Fibroblast of the conjunctiva (primary cell): ENCODE measurements at places on chromosomes 16 and 17.
A peak's percentile ranks its signal among the peaks of the same experiment; 100 is the strongest.

- no peak for DNase-seq
These were observed 17.1 kb downstream of the UNC45B start for GRCh38 chr17:35164716-35165115.

DNA sequence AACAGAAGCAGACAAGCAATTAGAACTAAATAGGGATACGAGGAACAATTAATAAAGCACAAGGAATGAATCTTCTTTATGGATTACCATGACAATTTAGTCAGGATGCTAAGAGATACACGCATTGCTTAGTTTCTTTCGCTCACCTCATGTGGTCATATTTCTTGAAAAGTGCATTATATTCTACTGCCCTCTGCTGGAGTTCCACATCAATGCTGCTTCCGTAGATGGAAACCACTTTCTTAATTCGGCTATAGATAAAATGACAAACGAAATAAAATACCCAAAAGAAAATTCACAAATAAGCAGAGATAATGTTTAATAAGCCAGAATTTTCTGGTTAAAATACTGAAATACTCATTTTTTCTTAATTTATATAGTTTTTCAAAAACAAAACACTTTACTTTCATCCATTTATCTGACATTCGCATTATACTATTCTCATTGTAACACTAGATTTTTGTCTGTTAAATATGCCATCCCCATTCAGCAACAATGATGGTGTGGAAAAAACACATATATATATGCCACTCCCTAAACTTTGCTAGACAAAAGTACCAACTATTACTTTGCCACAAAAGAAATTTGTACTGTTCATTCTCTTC lies 22.0 kb upstream of the PHLPP2 start:
- no peak for DNase-seq

DNA sequence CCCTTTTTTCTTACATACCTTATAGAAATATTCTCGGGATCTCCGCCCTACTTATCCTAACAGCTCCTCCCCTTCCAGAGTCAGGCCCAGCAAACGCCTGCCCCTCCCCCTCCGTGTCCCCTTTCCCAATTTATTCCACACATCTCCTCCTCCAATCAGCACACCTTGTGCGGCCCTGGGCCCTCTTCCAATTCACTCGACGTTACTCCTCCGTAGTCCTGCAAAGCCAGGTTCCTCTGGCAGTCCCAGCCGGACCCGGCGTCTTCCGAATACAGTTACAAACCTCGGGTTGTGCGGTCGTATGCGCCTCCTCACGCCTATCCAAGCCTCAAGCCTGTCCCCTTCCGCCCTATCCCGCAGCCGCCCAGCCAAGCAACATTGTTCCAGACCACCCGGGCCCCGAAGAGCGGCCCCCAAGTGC lies 677 bp downstream of the CBX1 start:
- DNase-seq, result peak; percentile 36

- no peak for DNase-seq
These were observed 179.3 kb downstream of the SLC39A11 start for GRCh38 chr17:72913142-72913682.

GRCh38 chr16:10611825-10612342 lies 31.5 kb upstream of the EMP2 start:
- no peak for DNase-seq

GRCh38 chr17:54899721-54900456 lies 763 bp upstream of the TOM1L1 start:
- no peak for DNase-seq

GRCh38 chr16:11273721-11274324 lies 394 bp upstream of the PRM3 start:
- DNase-seq, result no peak

DNA sequence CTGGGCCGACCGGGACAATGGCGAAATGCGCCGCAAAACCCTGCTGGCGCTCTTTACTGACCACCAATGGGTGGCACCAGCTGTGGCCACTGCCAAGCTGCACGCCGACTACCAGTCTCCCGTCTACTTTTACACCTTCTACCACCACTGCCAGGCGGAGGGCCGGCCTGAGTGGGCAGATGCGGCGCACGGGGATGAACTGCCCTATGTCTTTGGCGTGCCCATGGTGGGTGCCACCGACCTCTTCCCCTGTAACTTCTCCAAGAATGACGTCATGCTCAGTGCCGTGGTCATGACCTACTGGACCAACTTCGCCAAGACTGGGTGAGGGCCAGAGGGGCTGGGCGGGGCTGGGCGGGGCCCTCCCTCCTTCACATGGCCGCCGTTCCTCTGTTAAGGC lies 4.3 kb upstream of the SPEM1 start:
- no peak for DNase-seq

DNA sequence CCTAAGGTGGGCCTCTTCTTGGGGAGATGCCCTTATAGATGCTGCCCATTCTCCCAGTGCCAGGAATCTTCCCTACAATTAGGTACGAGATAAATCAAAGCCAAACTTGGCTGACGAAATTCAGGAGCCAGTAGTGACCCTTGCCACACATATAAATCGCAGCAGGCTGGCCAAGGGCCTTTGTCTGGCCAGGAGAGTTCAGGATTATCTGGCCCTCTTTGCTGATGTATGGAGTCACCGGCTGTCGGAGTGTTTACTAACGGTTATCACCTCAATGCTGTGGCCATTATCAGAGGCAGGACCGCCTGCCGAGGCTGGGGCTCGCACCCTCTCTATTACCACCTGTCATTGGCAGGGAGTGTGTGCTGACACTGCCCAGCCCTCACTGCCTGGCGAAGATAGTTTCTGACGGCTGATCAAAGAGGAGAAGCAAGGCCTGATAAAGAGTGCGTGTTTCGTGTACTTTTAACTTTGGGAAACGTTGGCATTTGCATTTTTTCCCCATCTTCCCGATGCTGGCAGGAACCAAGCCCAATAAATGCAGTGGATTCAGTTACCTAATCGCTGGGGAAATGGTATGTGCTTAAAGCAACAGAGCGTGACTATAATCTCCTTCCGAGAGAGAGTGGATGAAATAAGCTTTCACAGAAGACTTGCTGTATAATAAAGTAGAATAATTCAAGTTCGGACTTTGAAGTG lies 32.8 kb upstream of the TBX2 start:
- DNase-seq, result no peak

GRCh38 chr16:80081846-80082245 lies 458.9 kb upstream of the DYNLRB2 start:
- no peak for DNase-seq

DNA sequence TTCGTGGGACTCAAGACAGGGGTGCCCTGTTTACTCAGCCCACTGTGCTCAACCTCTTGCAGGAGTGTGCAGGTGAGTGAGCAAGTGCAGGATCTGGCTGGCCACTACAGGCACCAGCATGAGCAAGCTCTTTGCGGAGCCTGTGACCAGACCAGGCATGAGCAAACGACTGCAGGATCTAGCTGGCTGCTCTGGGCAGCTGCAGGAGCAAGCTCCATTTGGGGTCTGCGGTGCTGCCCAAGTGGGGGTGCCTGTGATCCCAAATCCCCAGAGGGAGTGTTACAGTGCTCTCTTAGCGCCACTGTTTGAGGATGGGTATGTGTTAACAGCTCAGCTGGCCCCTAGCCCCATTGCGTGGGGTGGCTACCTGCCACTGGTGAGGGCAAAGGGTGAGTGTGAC lies 2.4 kb downstream of the USP6 start:
- DNase-seq, result no peak

DNA sequence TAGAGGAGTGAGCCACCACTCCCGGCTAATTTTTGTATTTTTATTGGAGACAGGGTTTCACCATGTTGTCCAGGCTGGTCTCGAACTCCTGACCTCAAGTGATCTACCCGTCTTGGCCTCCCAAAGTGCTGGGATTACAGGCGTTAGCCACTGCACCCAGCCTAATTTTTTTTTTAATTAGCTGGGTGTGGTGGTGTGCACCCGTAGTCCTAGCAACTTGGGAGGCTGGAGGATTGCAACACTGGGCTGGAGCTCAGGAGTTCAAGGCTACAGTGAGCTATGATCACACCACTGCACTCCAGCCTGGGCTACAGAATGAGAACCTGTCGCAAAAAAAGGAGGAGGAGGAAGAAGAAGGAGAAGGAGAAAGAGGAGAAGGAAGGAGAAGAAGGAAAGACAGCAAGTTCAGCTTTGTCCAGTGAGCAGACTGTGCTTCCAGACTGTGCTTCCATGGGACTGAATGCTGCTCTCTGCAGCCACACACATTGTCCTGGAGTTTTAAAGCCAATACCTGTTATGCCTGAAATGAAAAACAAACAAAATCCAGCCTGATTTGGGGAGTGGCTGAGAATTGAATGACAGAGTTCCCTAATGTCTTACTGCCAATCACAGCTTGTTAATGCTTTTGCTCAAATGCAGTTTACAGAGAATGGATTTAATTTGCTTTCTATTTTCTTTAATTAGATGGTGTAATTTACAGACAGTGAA lies 2.8 kb upstream of the TNFRSF13B start:
- no peak for DNase-seq

DNA sequence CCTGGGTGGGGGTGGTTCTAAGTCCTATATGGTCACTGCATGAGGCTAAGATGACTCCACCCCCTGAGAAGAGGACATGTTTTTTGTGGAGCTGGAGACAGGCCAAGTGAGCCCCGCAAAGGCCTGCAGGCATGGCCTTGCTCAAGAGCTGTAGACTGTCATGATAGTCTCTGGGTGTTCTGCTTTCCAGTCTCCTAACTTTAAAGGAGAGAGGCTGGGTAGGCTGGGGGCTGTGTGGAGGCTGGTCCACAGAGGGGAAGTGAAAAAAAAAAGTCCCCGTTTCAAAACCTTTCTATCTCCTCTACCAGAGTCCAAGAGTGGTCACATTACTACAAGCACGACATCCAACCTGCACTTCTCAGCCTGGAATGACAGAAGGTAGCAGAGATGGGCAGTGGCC lies 27.1 kb downstream of the CDRT4 start:
- DNase-seq, result no peak

GRCh38 chr16:35480988-35481387 lies 2021.6 kb downstream of the TP53TG3F start:
- no peak for DNase-seq

GRCh38 chr17:52297230-52298010 lies 138.9 kb upstream of the CA10 start:
- no peak for DNase-seq

- no peak for DNase-seq
These were observed 6.6 kb upstream of the SHCBP1 start for GRCh38 chr16:46627746-46628145.

DNA sequence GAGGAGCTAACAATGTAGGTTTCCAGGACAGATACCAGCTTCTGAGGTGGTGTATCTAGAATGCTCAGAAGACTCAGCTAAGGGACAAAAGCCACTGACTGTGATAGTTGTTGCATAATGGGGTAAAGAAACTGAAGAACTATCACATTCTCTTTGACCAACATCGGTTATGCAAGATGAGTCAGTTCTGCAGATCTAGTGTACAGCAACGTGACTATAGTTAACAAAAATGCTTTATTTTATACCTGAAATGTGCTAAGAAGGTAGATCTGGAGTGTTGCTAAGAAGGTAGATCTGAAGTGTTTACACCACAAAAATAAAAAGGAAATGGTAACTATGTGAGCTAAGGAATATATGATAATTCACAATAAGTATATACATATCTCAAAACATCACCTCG lies 2.5 kb downstream of the KRTAP9-6 start:
- DNase-seq, result no peak

DNA sequence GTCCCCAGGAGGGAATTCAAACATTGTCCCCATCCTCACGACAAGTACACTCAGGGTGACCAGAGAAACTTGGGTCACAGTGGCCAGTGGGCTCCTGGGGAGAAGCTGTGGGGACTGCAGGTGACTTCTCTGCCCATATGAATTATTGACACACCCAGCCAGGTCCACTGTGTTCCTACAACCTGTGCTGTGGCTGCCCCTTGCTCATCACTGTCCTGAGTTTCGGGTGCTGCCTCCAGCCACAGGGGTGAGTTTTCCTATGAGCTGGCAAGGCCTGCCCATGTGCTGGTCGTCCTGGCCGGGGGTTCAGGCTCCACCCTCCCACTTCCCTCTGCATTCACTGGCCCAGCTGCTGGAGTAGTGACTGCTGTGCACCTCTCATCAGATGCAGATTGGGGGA lies 59.0 kb upstream of the RBFOX3 start:
- no peak for DNase-seq

- DNase-seq, result no peak
These were observed 2.7 kb downstream of the HOXB2 start for GRCh38 chr17:48542114-48542656.

- DNase-seq, result no peak
These were observed 20.8 kb downstream of the UBE2G1 start for GRCh38 chr17:4345581-4346252.

DNA sequence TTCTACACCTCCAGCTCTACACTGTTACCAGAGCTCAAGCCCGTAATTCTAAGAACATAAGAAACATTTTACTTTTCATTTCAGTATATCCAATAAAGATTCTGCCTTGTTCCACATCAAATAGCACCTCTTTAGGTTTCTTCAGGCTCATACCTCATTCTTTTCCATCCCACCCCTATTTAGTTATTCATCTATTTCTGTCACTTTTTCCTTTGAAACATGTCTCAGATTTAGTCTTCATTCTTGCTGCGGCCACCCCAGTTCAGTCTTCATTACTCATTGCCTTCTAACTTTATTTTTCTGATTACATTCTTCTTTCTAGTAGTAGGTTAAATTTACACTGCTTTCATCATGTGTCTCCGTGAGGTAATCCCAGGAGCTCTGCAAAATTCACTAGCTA lies 33.5 kb downstream of the PPM1E start:
- no peak for DNase-seq

DNA sequence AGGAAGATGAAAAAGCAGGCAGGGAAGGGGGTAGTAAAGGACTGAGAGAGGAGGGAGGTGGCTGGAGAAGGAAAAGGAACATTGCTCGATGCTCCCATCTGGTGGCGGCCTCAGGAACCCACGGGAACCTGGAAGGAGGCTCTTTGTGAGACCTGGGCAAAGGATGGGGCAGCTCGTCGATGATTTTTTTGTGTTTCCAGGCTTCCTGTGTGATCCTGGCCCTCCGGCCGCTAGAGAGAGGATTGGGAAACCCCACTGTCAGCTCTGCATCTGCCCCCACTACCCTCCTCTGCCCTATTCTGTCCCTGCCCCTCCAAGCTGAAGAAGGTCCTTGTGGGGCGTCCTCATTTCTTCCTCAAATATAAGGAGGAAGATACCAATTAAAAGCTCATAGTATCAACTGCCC lies 6.6 kb downstream of the WFIKKN2 start:
- peak; percentile 44 for DNase-seq

DNA sequence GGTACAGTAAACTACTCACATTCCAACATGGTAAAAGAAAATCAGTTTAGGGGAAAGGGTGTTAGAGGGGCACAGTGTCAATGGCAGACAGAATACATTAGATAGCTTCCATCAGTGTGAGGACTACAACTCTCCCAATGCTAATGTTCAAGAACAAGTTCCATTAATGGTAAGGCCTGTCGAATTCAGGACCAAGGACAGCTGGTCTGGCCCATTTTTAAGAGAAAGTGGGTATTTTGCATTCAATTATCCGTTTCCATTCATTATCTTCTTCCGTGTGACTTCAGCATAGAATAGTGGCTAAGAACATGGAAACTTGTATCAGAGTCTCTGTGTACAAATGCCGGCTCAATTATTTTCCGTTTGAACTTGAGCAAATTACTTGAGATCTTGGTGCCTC lies 98.4 kb downstream of the XYLT1 start:
- no peak for DNase-seq
